ENCODE measurements at places on chromosomes 3 and 15.

GRCh38 chr15:60590935-60591495, 112.1 kb upstream of the ICE2 start:
- no peak for DNase-seq

- peak; percentile 23 for DNase-seq
Measured at GRCh38 chr3:20574746-20575145, 388.7 kb upstream of the SGO1 start.

DNA sequence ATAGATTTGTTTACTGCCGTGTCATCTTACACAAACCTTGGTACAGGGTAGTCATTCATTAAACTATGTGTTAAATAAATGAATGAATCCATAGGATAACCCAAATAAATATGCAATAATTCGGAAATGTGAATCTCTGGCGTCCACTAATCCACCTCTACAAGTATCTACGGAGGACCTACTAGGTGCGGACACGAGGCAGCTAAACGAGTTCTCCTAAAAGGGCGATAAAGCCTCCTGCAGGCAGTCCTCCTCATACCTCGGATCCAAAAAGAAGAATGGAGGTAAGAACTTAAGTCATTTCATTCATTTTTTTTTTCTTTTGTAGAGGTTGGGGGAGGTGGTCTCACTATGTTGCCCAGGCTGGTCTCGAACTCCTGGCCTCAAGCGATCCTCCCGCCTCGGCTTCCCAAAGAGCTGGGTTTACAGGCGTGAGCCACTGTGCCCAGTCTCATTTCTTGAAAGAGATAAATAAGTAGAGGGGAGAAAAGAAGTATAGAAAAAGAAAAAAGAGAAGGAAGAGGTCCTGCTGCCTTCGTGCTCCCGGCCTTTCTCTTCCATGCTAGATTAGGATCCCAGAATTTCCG, 706 bp upstream of the RPL35A start:
- no peak for DNase-seq

DNA sequence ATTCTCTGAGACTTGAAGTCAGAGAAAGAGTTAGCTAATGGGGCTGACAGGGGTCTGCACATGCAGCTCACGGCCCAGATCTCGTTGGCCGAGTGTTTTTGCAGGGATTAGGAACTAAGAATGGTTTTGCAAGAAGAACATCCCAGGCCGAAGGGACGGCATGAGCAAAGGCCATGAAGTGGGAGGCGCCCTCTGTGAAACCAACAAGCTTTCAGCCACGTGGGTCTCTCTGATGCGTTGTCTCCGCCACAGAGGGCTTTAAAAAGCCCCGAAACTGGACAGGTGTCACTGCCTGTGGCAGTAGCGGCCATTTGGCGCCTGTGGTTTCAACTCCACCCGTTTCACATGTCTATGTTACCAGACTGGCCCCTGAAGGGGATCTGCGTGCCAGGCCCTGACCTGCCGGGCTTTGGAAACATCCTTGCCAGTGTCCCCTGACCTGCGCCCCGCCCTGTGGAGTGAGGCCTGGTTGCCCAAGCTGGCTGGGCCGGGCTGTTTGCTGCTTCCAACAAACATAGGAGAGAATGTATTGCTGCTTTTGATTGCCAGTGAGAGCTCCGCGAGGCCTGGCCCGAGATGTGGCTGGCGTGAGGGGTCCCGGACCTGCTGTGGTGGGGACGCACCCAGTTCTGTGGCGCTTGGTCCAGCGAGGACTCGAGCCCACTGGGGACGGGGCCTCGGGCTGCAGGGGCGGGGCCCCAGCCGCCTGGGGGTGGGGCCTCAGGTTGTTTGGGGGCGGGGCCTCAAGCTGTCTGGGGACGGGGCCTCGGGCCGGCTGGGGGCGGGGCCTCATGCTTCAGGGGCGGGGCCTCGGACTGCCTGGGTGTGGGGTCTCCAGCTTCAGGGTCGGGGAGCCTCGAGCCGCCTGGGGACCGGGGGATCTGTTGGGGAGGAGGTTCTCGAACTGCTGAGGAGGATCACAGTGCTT, 30.4 kb downstream of the GOLGA6L2 start:
- DNase-seq, result no peak

DNA sequence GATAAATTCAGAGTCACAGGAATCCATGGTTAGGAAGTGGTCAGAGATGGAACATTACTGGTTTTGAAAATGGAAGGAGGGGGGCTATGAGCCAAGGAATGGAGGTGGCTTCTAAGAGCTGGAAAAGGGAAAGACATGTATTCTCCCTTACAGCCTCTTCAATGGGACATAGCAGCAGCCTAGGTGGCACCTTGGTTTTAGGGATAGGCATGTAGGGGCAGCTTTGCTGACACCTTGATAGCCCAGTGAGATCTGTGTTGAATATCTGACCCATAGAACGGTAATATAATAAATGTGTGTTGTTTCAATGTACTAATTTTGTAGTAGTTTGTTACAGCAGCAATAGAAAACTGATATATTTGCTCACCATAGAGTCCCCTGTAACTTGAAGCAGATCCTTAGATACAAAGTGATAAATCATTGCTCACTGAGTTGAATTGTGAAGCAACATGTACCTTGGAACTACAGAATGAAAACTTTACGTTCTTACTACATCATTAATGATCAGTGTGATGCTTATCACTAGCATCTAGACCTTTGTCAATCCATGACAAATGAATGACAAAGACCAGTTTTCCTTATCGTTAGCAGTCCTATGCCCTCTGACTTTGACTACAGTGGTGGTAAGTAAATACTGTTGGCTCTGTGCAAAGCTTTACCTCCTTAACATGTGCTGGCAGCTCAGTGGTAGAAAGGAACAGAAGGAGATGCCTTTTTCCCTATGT, 53.8 kb downstream of the TMEM45A start:
- DNase-seq, result no peak

GRCh38 chr15:67080900-67081431, 15.6 kb downstream of the SMAD3 start:
- DNase-seq, result no peak

DNA sequence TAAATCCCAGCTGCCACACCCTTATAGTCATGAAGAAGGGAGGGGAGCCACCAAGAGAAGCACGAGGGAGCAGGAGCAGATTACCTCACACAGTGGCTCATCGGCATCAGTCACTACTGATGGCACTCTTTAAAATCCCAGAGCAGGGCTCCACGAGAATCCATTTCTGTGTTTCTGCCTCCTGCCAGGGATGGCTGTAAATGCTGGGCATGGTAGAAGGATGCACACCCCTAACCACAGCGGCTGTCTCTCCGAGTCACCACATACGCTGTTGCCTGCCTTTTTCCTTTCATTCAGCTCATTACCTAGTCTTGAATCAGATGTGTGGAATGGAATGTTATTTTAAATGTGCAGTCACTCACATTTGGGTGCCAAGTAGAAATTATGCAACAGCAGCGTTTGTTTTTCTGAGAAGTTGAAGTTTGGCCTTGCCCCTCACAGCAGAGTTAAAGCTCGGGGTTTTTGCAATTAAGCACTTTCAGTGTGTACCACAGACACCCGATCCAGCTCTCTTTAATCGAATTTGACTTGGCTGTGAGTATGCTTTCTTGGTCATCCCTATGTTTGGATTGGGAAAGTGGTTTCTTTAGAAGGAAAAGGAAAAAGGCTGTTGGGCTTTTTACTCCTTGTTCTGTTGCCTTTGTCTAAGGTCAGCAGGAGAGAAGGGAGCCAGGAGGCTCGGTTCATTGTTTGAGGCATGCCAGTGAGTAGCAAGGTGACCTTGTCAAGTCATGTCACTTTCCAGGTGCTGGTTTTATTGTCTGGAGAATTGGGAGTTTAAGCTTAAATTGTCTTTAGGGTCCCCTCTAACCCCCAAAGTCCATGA, 284.2 kb upstream of the TPM1 start:
- DNase-seq, result no peak

GRCh38 chr3:133926736-133927539, 31.3 kb upstream of the RAB6B start:
- no peak for DNase-seq

Measured in glomerular endothelial cell (primary cell).